AG04449 (cell line): ENCODE measurements at places on chromosomes 1 and 21.

GRCh38 chr1:25799935-25800702 is at the start of gene SELENON:
TSS of gene SELENON (plus strand) at chr1:25800193. CDS start at chr1:25800231, 38 bp downstream.
- DNase-seq = no peak

DNA sequence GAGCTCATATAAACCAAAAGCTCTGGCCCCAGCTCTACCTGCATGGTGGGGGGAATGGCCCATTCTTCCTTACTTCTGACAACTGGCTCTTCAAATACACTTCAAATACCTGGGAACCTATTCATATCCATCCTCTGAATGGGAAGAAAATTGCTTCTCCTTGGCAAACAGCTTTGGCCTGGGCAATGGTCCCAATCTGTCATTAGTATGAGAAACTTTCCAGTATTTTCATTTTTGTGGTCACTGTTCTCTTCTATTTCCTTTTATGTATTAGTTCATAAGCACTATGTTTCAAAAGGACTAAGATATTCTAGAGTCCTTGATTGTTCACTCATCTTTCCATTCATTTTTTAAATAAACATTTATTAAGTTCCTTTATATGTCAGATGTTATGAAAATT is 5.2 kb upstream of the HSD3B2 start:
- peak; percentile 38 for DNase-seq

DNA sequence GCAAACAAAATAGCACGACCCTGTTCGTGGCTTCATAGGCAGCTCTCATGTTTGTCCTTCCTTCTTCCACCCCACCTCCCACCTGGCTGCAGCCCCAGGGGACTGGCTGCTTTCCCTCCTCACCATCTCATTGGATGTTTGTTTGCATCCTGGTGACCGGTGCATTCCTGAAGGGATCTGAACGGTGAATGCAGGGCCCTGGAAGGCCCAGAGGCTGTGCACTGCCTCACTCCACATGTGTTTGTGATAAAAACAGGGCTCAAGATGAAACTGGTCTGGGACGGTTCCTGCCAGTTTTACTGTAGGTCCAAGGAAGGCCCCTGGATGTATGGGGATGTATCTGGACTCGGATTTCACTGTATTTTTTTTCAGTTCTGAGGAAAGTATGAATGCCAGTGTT is 42.8 kb downstream of the CNN3 start:
- no peak for DNase-seq

DNA sequence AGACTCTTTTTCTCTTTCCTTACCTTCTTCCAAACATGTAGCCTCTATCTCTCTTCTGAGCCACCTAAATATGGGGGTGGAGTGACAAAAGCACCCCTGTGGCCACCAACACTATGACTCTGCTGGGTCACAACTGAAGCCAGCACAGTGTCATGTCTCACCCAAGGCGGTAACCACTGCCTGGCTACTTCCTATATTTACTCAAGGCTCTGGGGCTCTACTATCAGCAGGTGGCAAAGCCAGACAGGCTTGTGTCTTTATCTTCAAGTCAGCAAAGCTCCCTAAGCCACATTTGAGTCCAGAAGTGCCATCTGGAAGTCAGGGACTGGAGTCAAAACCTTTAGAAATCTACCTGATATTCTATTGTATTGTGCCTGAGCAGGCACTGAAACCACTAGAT is 1515.2 kb downstream of the PLA2G4A start:
- DNase-seq = no peak

GRCh38 chr1:50333595-50333974 is 89.7 kb downstream of the DMRTA2 start:
- DNase-seq = no peak

GRCh38 chr1:203544978-203545816 is 51.2 kb downstream of the OPTC start:
- no peak for DNase-seq

GRCh38 chr1:10594595-10595223 is 120.0 kb downstream of the PEX14 start:
- DNase-seq = no peak

GRCh38 chr1:183544598-183545297 is 45.5 kb downstream of the NCF2 start:
- DNase-seq = no peak

DNA sequence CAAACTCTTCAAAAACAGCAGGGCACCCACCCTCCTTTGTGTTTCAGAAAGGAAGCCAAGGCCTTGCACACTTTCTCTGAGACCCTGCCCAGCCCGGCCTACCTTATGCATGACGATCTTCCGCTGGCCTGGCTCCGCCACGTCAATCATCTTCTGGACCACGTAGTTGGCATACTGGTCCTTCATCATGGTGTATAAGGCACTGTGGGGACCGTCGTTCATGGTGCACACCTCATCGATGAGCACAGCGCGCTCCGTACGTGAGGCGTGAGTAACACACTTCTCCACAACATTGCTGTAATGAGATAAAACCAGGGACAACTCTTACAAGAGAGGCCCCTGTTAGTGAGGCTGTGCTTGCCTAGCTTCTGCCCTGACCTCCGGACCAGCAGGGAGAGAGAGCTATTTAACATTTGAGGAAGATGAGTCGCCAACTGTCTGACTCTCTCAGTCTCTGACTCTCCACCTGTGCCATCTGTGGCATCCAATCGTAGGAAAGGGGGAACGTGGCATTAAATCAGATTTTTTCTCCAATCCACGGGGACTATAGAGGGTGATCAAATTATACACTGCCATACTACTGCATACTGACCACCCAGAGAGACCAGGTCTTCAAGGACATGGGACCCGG is 28.1 kb upstream of the SDC3 start:
- DNase-seq = no peak

GRCh38 chr1:183242556-183242955 is 56.5 kb downstream of the LAMC2 start:
- no peak for DNase-seq

DNA sequence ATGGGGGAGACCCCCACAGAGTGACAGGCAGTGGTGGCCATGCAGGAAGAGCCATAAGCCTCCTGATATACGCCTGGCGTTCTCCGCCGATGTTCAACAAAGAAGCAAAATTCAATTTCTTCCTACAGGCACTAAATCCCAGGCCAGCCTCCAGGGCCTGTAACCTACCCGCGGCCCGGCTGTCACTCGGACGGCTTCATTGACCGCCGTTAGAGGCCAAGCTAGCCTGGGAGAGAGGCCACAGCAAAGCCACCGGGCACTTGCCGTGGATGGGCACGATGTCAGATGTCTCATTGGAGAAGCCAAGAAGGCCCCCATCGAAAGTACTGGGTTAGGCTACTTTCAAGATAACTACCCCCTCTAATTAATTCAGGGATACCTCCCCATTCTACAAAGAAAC is 9.7 kb downstream of the ADGRB2 start:
- no peak for DNase-seq

DNA sequence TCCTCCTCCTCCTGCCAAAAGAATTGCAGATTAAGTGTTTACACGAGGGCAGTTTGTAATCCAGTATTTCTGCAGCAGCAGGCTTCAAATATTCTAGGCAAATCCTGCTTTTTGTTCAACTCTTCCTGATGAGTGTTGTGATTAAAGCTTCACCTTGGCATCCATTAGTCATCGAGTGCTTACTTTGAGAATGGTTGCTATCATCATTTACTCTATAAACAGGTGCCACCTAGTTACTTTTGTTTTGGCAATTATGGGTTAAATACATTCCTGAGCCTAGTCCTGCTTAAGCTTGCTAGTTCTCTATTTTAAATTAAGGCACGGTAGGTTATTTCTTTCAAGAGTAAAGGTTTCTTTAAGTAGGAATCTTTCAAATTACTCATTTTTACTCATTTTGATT is 20.3 kb downstream of the PDC start:
- DNase-seq = no peak

GRCh38 chr1:62437273-62437940 is 558 bp downstream of the USP1 start:
- no peak for DNase-seq

GRCh38 chr21:23394458-23394857 is 2212.8 kb downstream of the MRPL39 start:
- DNase-seq = no peak

- DNase-seq = no peak
Observed at GRCh38 chr1:221921936-221922335, 180.0 kb upstream of the DUSP10 start.

DNA sequence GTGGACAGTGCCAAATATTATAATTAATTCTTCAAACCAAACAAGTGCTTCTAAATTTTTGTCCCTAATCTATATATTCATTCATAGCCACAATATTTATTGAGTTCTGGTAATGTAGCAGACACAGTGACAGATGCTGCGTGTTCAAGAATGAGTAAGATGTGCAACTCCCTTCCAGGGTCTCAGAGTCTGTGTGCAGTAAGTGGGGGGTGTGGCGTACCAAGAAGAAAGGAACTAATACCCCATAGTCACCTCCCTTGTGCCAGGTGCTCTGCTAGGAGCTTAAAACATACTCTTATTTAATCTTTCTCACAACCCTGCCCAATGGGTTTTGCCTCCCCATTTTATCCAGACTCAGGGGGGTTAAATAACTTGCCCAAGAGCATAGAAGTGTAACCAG is 358.7 kb downstream of the BARHL2 start:
- DNase-seq = no peak

DNA sequence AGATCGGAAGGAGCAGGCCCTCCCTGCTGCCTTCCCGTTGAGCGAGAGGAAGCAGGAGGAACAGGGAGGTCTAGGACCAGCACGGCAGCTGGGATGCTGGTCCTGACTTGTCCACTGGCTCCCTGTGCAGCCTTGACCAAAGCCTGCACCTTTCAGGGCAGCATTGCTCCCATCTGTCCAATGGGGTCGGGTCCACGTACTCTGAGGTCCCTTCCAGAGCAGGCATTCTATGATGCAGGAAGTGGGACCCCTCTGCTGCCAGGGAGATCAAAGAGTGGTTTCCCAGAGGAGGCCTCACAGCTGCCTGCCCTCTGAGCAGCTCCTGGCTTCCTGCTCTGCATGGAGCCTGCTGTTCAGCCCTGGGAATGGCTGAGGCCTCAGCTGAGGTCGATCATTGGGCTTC is 21.7 kb upstream of the ZNF362 start:
- DNase-seq = no peak

DNA sequence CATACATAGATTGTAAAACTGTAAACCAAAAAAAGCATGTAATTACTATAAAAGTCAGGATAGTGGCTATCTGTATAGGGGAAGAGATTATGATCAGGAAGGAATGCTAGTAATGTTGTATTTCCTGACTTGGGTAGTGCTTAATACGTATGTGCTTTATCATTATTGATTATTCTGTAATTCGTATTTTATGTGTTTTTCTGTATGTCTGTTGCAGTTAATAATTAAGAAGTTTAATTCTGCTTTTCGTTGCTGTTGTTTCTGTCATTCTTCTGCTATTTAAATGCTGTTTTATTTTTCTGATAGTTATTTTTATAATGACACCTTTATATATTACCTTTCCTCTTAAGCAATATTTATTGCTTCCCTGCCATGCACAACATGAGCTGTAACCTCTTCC is 29.3 kb upstream of the TRIM33 start:
- no peak for DNase-seq

- DNase-seq = no peak
Observed at GRCh38 chr1:55245781-55246180, 30.6 kb upstream of the USP24 start.

DNA sequence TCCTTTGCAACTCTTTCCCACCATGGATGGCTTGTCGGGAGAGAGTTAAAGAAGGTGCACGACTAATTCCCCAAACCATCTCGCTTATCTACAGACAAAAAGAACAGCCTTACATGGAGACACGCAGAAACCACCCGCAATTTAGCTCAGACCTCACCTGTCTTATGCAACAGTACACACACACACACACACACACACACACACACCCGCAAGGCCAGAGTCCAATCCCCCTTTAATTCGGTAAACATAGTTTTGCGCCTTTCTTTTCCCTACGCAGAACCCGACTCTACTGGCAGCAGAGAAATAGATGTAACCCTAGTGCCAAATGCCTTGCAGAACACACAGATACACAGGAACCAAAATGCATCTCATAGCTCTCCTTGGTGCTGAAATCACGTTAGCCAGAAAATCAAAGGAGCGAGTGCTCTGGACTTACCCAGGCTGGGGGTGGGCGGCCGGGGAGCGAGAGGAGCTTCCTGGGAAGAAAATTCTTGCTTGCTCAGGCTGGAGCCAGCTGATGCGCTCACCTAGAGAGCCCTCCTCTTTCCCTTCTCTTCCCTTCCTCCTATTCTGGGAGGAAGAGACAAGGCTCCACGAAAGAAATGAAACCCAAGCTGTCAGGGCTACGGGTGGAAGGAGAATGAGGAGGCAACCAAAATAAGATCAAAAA is 470 bp downstream of the TNR start:
- no peak for DNase-seq

DNA sequence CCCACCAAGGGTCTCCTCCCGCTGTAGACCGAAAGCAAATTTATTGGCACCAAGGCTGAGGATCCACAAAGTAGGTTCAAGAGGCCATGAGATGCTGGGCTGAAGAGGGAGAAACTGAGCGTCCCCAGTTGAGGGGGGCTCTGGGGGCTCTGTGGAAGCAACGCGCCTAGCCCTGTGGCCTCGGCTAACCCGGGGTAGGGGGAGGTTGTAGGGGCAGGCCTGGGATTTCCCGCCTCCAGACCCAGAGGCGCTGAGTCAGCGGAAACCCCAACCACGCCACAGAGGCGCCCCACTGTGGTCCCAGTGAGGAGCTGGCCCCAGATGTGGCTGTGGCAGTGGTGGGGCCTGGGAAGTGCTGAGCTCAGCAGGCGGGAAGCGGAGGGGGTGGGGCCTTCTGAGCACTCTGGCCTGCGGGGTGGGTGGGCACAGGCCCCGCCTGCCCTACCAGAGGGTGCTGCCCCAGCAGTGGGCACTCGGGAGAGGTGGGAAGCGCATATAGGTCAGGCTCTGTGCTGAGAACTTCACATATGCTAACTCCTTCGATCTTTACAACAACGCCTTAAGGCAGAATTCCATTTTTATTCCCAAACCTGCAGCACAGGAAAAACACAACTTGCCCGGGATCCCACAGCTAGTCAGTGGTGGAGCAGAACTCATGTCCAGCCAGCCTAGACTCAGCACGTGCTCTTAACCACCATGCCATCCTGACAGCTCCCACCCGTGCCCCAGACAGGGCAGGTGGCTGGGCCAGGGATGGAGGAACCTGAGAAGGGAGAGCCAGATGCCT is 1.5 kb upstream of the COL16A1 start:
- no peak for DNase-seq

DNA sequence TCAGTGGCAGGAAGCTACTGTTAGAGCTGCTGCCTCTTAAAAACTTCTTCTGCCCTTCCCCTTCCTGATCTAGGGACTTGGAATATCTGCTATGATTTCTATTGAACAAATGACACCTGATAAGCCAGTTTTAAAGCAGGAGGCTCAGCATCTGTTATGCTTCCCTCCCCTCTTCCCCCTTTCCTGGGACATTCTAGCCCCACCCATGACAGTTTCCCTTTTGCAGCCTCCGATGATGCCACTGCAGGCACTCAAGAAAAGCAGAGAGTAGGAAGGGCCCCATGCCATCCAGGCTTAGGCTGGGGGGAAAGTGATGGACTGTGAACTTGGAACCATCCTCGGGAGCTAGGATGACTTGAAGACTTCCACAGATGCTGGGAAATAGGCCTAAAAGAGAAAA is 15.1 kb upstream of the EPB41 start:
- no peak for DNase-seq

GRCh38 chr1:36913484-36914060 is 120.7 kb downstream of the GRIK3 start:
- DNase-seq = no peak

- DNase-seq = no peak
Observed at GRCh38 chr1:89548122-89548857, 23.7 kb downstream of the LRRC8B start.
